MV-4-11 (cell line): ENCODE measurements at places on chromosomes 3 and 15.
A peak's percentile ranks its signal among the peaks of the same experiment; 100 is the strongest.

GRCh38 chr3:149648525-149648924 lies 9.3 kb downstream of the WWTR1 start:
- no peak for DNase-seq

GRCh38 chr15:59237924-59238331 lies 31.3 kb downstream of the LDHAL6B start:
- DNase-seq, result peak; percentile 71

DNA sequence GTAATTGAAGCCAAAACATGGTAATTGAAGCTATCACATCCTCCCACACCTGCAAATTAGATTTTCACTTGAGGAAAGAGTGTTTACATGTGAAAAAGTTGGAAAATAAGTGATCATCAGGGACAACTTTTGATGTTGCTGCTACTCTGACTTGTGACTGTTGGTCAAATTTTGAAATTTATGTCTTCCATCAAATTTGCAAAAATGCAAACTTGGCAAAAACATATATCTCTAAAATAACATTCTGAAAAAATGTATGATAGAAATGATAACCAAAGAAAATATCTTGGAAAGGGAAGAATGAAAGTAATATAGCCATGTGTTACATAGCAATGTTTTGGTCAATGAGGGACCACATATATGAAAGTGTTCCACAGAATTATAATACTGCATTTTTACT lies 703.9 kb upstream of the SEMA6D start:
- no peak for DNase-seq

DNA sequence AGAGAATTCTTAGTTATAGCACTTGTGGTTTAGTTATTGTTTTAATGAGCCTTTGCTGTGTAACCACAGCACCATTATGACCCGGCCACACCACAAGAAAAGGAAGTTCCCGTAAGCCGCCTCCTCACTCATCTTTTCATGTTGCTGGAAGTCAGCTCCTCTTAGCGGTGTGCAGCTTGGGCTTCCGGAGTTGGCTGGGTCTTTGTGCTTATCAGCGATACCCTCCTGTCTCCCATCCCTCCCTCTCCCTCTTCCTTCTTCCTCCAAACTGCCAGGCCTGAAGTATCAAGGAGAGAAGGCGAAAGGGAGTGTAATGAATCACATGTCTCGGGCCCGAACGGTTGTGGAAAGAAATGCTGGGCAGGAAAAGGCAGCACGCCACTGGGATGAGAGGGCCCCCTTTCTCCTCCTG lies 353.5 kb downstream of the MCTP2 start:
- DNase-seq, result peak; percentile 87

- no peak for DNase-seq
These were observed 722 bp downstream of the RBMS3 start for GRCh38 chr3:29281344-29282241.

DNA sequence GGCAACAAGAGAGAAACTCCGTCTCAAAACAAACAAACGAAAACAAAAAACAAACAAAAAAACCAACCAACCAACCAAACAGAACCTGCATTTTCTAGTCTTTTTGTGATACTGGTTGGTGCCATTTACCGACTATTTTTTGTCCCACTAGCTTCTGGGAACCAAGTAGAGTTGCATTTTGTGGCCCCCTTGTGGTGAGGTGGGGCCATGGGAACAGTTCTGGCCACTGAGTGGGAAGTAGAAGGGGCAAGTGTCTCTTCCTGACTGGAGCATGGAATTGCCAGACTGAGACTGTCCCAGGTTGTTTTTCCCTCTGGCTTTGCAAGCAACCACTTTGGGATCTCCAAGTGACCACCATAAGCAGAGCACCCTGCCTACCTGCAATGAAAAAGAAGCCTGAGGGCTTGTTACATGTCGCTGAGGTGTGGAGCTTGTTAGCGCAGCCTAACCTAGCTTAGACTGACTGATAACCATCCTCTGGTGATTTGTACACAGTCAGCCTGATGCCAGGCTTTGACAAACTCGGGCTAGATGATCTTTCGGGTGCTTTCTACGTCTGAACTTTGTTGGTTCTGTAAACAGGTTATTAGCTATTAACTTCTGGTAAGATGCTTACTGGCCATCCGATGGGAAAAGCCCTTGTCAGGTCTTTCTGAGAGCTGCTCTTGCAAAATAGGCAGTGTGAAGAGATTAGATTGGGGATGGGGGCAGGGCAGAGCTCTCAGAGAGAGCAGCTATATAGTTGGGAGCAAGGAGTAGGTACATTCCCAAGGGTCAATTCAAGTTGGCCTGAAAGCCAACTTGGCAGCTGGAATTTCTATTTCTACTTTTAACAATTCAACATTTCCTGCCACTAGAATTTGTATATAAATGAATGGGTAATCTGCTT lies 172.2 kb downstream of the SSR3 start:
- peak; percentile 39 for DNase-seq

DNA sequence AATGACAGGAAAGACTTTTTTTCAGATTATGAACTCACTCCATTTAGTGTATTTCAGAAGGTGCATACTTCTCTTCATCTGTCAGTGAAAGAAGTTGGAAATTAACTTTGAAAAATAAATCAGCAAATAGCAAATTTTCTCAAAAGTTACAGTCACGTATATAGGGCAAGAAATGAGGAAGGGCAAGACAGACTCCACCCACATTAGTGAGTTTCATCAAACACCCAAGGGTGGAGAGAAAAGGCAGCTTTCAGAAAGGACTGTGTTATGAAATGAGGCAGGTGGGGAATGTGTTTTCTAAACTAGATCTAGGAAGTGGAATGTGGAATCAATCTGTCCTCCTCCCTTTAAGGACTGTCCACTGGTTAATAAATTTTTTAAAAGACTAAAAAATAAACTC lies 2.9 kb downstream of the SLC22A13 start:
- DNase-seq, result peak; percentile 71

DNA sequence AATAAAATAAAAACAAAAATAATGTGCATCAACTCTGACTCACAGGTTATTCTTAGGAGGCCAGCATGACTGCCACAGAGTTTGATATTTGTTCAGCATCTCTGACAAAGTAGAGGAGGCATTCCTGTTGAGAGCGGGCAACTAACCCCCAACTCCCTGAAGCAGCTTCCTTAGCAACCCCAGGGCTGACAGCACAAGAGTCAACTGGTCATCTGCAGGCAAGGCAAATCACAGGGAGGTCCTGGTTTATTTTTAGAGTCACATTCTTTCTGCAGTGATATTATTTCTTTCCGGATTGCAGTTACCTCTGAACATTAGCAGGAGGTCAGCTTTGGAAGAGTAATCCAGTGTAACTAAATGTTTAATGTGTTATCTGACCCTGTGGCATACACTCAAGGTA lies 273.0 kb downstream of the PLCL2 start:
- no peak for DNase-seq

DNA sequence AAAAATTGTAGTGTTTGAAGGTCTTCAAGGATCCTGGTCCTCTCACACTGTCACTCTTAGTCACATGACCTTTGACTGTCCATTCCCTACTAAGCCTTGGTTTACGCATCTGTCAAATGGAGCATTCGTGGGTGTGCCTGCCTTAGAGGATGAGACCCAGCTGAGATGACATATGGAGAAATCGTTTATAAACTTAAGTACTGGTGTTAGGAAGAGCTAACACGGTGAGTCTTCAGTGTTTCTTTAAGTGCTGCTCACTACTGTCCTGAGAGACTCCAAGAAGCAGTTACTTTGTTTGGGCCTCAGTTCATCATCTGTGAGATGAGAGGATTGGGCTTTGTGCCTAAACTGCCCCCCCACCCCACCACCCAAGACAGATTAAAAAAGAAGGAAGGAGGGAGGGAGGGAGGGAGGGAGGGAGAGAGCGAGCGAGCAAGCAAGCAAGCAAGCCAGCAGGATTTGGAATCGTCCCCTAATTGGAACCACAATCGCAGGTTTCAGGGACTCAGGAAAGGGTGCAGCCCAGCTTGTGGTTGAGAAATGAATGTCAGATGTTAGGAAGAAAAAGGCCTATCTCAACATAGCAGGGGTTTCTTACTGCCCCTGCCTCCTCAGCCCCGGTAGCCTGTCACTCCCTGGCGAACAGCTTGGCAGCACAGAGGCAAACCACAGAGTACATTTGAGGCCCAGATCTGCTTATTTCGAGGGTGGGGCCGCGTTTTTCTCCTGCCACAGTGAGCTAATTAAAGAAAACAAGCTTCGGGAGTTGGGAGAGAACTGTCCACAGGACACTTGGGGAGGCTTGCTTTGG lies 32.7 kb downstream of the SMAD3 start:
- peak; percentile 71 for DNase-seq

GRCh38 chr15:80693682-80694610 lies 1.2 kb upstream of the ABHD17C start:
- no peak for DNase-seq

GRCh38 chr15:23994273-23994672 lies 307.2 kb upstream of the NDN start:
- DNase-seq, result no peak

- DNase-seq, result peak; percentile 77
These were observed 40.1 kb upstream of the CD47 start for GRCh38 chr3:108130701-108131474.

- DNase-seq, result no peak
These were observed 61.3 kb downstream of the PRTG start for GRCh38 chr15:55681631-55682030.

DNA sequence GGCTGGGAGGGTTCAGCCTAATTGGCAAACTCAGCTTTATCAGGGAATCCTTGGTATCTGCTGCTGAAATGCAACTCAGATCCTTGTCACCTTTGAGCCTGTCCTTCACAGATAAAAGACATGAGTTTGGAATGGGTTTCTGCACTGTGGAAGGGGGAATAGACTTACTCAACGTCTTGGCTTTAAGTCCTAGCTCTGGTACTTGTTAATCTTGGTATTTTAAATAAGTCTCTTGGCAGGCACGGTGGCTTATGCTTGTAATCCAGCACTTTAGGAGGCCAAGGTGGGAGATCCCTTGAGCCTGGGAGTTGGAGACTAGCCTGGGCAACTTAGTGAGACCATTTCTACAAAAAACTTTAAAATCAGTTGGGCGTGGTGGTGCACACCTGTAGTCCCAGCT lies 55.1 kb upstream of the ATOSA start:
- no peak for DNase-seq

DNA sequence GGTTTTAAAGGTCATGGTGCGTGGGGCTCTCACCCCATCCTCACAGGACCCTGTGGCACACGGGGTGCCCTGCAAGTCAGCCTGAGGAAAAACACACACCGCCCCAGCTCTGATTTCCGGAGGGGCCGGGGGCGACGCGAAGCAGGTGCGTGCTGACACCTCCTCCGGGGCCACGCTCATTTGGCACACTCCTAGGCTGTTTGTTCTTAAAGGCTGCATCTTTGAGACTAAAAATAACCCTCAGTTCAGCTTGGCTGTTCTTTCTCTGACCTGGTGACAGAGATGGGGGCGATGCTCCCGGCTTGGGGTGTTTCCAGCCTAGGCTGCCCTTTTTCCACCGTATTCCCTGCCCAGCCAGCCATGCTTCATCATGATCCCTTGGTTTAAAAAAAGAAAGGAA lies 141.5 kb upstream of the TPM1 start:
- no peak for DNase-seq

- DNase-seq, result no peak
These were observed 209.9 kb upstream of the SLC2A2 start for GRCh38 chr3:171236265-171237008.

DNA sequence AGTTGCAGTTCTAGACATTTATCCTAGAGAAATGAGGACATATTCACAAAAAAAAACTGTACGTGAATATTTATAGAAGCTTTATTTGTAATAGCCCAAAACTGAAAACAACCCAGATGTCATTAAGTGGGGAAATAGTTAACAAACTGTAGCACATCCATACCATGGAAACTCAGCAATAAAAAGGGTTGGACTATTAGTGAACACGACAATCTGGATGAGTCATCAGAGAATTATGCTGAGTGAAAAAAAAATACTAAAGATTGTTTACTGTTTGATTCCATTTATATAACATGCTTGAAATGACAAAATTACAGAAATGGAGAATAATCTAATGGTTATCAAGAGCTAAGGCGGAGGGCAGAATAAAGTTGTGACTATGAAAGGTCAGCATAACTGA lies 59.5 kb downstream of the CPA3 start:
- DNase-seq, result no peak

- DNase-seq, result peak; percentile 8
These were observed 156.0 kb downstream of the CACNA1D start for GRCh38 chr3:53650424-53650823.

DNA sequence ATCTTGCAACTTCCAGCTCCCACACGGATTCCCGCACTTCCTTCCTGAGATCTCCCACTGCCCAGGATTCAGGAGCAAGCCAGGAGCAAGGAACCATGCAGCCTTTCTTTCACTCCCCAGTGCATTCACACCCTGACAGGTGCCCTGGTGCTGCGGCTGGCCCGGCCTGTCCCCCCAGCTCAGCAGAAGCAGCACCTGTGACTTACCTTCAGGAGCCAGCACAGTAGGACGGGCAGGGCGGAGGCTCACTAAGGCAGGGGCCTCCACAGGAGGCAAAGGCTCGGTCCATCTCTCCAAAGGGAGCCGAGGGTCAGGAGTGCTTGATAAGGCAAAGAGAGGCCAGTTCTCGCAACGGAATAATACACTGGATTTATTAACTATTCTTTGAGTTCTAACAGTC lies 4.8 kb downstream of the ANKRD63 start:
- DNase-seq, result no peak

DNA sequence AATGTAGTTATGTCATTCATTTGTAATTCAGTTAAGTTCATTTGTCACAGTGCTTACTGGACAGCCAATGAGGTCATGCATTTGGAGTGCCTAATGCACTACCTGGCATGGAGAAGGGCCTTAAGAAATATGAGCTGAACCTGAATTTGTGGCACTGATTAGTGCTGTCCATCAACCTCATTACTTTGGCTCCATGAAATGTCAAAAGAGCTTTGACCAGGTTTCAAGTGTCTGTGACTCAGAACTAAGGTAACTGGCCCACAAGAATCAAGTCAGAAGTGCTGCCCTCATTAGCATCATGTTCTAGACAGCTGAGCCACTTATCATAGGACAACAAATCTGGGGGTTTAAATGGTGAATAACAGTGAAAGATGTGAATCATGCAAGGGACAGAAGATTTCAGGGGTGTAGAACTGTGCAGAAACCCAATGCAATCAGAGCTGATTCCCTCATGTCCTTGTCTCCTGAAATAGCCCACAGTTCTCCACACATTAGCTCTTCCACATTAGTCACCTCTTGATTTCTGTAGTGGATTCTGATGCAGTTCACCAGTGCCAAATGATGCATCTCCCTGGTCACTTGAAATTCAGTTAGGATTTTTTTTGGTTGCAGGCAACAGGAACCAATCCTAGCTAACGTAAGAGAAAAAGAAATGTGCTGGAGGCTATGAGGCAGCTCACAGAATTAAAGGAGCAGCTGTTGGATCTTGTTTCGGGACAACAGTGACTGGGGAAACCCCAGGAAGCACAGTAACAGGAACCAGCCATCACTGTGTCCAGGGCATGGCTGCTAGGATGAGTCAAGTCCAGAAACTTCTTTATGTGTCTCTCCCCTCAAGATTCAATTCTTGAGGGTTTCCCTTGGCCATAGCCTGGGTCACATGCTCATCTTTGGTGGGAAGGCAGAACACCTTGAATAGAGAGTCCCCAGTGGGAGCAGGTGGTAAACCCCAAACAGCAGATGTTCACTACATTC lies 38.7 kb downstream of the CHST2 start:
- no peak for DNase-seq

- DNase-seq, result no peak
These were observed 32.3 kb downstream of the PDZRN3 start for GRCh38 chr3:73592154-73593144.

- DNase-seq, result no peak
These were observed 11.0 kb downstream of the SH3BP5 start for GRCh38 chr3:15321349-15321748.
